ENCODE measurements at places on chromosomes 1 and 21.
A peak's percentile ranks its signal among the peaks of the same experiment; 100 is the strongest.

GRCh38 chr1:85339656-85340399, 63.4 kb upstream of the BCL10 start:
- DNase-seq = no peak

- DNase-seq = no peak
Observed at GRCh38 chr1:24683713-24684162, 40.6 kb downstream of the SRRM1 start.

- DNase-seq = no peak
Observed at GRCh38 chr1:180504186-180504585, 1.8 kb upstream of the ACBD6 start.

GRCh38 chr1:205450448-205450847, 5.4 kb downstream of the BLACAT1 start:
- DNase-seq = no peak

GRCh38 chr1:99956755-99957154, 13.0 kb upstream of the SLC35A3 start:
- no peak for DNase-seq

- no peak for DNase-seq
Observed at GRCh38 chr1:66730462-66730861, 21.8 kb upstream of the DYNLT5 start.

DNA sequence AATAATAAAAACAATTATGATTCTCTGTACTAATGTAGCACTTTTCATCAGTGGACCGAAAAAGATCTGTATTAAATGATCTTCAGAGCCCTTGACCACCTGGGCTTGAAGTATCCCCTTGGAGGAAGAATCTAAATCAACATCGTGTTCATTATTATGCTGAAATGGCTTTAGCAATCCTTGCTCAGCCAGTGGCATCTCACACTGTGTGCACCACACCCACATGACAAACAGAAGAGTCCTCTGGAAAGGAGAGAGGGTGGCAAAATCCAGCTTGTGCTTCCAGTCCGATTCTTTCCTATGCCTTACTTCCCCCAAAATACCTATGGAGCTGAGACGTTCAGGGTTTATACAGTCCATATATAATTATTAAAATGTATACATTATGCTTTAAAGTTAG, 318.5 kb upstream of the RUNX1 start:
- DNase-seq = no peak

- no peak for DNase-seq
Observed at GRCh38 chr1:113036639-113037321, 36.2 kb upstream of the LRIG2 start.

- no peak for DNase-seq
Observed at GRCh38 chr1:231422798-231423309, 767 bp upstream of the EGLN1 start.

DNA sequence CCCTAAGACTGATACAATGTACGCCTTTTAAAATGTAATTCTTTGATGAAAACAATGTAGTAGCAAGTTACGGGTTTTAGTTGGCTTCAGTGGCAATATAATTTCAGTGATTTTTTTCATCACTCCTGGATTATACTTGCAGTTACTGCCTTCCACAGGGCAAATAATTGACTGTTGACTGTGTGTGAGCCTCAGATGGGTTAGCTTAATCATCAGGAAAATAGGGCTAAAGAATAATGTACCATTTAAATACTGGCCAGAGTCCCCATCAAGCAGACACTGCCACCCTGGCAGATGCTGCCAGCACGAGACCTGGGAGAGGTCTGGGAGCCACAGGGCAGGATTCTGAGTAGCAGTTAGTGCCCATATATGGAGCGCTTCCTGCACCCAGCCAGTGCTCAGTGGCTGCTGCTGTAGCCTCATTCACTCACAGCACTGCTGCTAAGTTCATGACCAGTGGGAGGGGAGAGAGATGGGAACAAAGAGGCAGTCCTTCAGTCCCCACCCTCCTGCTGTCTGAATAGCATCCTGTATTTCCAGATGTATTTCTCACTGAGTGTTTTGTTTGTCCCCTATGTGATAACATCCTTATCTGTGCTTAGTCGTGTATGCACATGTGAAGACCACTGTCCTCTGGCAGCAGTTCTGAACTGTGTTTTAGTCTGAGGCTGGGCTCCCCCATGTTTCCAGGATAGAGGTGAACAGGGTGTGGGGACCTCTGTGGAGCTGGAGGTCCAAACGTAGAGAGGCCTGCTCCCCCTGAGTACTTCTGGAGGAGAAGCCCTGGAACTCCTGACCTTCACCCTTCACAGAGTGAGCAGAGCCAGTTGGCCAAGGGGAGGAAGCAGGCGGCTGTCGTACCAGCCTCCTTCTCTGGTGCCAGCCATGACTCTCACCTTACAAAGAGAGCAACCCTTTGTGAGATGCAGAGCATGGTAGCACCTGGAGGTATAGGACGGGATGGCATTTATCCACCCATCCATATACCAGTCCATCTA, 80.4 kb downstream of the ADARB1 start:
- DNase-seq = peak; percentile 8

GRCh38 chr1:218493986-218494385, 148.8 kb downstream of the TGFB2 start:
- no peak for DNase-seq

DNA sequence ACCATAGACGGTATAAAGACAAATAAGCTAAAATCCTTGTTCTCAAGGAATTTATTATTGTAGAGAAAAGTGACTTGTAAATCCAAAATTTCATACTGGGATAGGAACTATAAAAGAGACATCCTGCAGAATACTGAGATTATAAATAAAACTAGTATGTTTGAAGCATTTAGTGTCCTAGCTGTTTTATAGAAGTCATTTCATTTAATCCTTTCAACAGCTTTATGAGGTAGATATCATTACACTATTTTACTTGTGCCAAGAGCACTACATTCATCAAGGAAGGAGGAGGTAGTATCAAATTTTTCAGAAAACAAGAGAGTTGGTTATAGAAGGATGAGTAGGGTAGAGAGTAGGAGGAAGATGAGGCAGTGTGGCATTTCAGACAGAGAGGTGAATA, 119.6 kb downstream of the ATF6 start:
- no peak for DNase-seq

DNA sequence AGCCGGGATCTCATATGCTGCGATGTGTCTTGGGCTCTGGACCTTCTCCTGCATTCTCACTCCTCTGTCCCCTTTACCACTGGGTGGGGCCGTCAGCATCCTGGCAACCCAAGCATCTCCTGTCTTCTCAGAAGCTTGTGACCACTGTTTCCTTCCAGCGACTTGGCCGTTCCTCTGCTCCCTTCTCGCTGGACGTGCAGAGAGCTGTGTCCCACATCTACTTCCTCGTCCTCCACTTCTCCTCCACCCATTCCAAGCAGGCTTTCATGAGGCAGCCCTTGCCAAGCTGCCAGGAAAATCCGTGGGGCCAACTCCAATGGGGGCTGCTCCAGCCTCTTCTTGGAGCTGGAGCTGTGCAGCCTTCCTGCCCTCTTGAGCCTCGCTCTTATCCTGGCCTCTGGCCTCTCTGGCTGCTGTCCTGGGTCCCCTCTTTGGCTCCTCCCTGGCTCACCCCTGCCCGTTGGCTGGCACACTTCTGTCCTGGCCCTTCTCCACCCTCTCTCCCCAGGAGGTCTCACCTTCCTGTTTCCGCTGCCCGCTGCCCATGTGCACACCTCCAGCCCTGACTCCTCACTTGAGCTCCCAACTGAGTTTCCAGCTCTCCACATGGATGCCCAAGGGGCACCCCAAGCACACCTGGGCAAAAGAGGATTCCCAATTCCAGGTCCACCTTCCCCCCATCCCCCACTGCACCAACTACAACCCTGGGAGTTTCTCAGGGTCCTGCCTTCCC, 8.7 kb downstream of the FAM131C start:
- no peak for DNase-seq

DNA sequence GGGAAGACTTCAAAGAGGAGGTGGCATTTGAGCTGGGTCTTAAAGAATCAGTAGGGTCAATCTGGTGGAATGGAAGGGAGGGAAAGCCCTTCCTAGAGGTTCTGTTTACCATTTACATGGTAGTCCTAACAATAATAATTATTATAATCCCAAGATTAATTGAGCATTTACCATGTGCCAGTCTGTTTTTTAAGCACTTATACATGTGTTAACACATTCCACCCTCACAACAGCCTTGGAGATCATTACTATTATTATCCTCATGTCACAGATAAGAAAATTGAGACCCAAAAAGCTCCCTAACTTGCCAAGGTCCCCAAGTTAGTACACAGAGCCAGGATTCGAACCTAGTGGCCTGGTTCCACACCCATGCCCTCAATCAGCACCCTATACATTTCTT, 10.8 kb downstream of the GLIS1 start:
- DNase-seq = no peak

DNA sequence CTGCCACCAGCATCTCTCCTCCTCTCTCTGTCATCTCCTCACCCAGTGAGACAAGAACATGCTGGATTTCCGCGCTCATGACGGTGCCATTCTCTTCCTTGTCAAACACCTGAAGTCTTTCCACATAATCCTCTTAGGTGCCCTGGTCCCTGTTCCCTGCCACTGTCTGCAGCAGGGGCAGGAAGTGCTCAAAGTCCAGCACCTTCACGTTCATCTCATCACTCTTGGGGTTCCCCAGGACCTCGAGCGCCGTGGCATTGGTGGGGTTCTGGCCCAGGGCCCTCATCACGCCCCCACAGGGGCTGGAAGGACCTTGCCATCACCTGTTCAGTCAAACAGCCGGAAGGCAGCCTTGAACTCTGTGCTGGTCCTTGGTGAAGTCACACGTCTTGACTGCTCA, 9.1 kb upstream of the AGPAT3 start:
- DNase-seq = no peak

- DNase-seq = no peak
Observed at GRCh38 chr1:51463561-51463960, 55.5 kb downstream of the EPS15 start.

- DNase-seq = no peak
Observed at GRCh38 chr1:65209005-65209885, 61.2 kb downstream of the AK4 start.

GRCh38 chr1:202968351-202968750, 1.3 kb upstream of the CYB5R1 start:
- DNase-seq = no peak

DNA sequence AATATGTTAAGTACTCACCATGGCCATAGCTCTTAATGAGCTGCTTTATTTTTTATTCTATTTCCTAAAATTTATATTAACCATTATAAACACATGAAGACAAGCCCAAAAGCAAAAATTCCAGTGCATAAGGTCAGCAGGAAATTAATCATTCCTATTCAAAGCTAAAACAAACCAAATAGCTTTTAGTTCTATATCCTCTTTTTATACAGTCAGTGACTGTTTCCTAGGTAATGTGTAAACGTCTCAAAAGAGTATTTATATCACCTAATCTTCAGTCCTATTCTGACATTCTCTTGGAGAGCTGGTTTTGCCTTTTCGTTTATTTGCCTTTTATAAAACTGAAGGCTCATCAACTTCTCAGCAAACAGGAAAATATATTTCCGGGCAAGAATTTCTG, 4.2 kb downstream of the GOLPH3L start:
- no peak for DNase-seq

- no peak for DNase-seq
Observed at GRCh38 chr1:47827109-47827508, 170.1 kb downstream of the TRABD2B start.

DNA sequence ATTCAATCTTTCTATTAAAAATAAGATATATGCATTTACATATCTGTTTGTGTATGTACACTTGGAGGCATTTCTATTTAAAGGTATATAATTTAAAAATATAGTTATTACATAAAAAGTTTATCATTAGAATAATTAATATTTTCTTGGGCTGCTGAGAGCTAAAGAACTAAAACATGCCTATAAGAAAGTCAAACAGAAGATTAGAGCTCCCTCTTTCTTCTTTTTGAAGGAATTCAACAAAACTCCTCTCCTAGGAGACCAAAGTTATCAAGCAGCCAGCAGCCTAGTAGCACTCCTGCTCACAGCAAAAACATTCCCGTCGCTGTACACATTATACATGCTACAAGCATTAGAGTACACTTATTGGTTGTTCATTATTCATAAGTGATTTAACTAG, 216.4 kb downstream of the VAV3 start:
- DNase-seq = no peak

DNA sequence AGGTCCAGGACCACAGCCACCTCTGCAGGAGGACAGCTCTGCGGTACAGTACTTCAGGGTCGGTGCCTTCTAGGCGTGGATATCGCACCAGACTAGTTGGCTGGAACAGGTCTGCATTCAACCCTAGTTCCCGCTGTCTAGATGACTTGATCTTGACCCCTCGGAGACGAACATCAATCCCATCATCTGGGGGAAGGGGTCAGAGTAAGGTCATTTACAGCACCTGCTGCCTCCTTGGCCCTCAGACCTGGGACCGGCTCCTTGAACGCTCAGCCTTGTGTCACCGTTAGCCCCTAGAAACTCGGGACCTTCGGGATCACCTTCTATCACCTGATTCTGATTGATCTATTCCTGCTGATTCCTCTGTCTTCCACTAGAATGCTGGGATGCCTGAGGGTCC, 2.6 kb downstream of the HECTD3 start:
- DNase-seq = no peak

- DNase-seq = no peak
Observed at GRCh38 chr1:185695299-185695698, 38.9 kb upstream of the HMCN1 start.

DNA sequence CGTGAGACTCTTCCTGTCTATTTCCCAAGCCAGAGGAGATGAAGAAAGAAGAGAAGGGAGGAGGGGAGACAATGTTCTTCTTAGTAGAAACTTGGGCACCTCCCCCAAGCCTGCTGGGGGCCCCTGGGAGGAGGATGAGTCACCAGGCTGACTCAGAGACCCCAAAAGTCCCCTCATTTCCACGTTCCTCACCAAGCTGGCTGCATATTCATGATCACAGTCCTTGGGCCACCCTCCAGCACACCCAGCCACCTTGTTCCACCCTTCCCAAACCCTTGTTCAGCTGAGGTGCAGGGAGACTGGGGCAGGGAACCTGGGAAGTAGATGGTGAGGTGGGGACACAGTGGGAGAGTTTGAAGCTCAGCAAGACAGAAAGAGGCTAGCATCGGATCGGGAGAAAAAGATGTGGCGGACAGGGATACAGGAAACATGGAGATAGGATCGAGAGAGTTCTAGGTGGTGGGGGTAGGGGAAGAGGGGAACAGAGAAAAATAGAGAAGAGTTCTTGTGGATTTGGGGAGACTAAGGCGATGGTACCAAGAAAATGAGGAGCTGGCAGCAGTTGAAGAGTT, 712 bp downstream of the RAB13 start:
- peak; percentile 33 for DNase-seq

GRCh38 chr1:205369701-205370123, 13.0 kb upstream of the KLHDC8A start:
- no peak for DNase-seq

GRCh38 chr1:181033128-181033798, 520 bp upstream of the MR1 start:
- DNase-seq = no peak

DNA sequence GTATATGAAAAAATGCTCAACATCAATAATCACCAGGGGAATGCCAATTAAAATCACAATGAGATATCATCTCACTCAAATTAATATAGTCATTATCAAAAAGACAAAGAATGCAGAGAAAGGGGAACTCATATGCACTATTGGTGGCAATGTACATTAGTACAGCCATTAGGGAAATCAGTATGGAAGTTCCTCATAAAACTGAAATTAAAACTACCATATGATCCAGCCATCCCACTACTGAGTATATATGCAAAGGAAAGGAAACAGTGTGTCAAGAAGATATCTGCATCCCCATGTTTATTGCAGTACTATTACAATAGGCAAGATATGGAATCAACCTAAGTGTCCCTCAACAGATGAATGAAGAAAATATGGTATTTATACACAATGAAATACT, 32.1 kb upstream of the TEKT2 start:
- DNase-seq = no peak

Data from stimulated activated CD4-positive, alpha-beta T cell treated with anti-CD3 and anti-CD28 coated beads, Interleukin-15, amount 100 ng/mL, for 1 hour (primary cell).